Neuronal stem cell (in vitro differentiated cells): ENCODE measurements at places on chromosomes 11 and 22.

GRCh38 chr22:42800451-42801251, 56.4 kb downstream of the ARFGAP3 start:
- DNase-seq, result no peak

DNA sequence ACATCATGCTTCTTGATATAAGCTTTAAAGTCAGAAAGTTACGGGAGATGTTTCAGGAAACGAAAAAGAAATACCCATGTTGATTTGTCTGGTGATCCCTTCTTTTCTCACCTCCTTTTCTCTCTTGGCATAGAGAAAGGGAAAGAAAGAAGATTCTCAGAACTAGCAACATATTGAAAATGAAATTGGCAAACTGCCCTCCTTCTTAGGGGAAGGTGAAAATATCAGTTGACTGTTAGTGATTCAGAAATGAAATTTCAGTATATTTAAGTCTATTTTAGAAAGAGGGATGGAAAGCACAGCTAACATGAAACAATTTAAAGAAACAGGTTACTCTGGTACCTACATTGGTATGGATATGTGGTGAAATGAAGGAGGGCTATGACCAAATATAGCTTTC, 918.1 kb downstream of the METTL15 start:
- DNase-seq, result no peak

GRCh38 chr11:75160220-75160757, 9.4 kb downstream of the SLCO2B1 start:
- DNase-seq, result no peak

GRCh38 chr11:79025097-79025496, 415.7 kb downstream of the TENM4 start:
- DNase-seq, result no peak

DNA sequence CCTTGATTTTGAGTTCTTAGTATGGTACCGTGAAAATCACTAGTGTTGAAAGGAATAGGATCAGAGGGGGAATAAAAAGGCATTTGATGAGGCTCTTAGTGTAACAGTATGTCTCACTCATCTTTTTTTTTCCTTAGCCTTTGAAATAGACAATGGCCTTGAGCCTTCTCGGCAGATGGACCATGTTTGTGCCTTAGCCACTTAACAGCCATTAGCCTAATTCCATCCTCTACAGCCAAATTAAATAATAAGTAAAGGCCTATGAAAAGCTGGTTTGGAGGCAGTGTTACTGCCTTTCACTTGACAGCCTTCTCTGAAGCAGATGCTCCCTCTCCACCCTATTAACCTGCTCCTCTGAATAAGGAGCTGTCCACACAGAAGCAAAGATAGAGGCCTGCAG, 580.7 kb downstream of the NTM start:
- DNase-seq, result no peak

GRCh38 chr11:44261800-44262591, 47.9 kb downstream of the ALX4 start:
- DNase-seq, result no peak

DNA sequence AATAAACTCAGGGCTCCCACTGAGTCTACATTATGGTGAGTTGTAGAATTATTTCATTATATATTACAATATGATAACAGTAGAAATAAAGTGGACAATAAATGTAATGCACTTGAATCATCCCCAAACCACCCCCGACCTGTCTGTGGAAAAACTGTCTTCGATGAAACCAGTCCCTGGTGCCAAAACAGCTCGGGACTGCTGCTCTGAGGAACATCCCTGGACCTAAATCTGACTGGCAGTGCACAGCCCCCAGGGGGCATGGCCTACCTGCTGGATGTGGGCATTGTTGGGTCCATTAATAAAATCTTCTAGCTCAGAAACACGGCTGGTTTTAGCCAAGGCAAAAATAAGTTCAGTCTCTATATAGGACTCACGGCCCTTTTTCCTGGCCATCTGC, 29.3 kb upstream of the SLC25A1 start:
- DNase-seq, result no peak

- no peak for DNase-seq
Observed at GRCh38 chr11:9020916-9021315, 17.1 kb upstream of the NRIP3 start.

DNA sequence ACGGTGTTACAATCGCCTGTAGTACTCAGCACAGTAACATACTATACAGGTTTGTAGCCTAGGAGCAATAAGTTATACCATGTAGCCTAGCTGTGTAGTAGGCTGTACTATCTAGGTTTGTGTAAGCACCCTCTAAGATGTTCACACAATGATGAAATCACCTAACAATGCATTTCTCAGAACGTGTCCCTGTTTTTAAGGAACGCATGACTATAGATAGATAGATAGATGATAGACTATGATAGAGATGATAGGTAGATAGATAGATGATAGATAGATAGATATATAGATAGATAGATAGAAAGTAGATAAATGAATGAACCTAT, 203.9 kb downstream of the FAM76B start:
- DNase-seq, result no peak

GRCh38 chr11:61026121-61027031, 54.9 kb downstream of the CD6 start:
- no peak for DNase-seq

GRCh38 chr11:2652333-2653197, 47.2 kb downstream of the KCNQ1OT1 start:
- DNase-seq, result no peak

GRCh38 chr11:1197431-1197885, 25.4 kb upstream of the MUC5B start:
- no peak for DNase-seq

DNA sequence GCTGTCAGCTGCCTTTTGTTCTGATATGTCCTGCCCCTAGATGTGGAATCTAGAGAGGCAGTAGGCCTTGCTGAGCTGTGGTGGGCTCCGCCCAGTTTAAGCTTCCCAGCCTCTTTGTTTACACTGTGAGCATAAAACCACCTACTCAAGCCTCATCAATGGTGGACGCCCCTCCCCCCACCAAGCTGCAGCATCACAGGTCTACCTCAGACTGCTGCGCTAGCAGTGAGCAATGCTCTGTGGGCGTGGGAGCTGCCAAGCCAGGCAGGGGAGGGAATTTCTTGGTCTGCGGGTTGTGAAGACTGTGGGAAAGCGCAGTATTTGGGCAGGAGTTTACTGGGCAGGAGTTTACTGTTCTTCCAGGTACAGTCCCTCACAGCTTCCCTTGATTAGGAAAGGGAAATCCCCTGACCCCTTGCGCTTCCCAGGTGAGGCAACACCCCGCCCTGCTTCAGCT, 98.5 kb downstream of the SMCO4 start:
- peak; percentile 68 for DNase-seq

- no peak for DNase-seq
Observed at GRCh38 chr22:47088480-47089158, 326.2 kb downstream of the TBC1D22A start.

DNA sequence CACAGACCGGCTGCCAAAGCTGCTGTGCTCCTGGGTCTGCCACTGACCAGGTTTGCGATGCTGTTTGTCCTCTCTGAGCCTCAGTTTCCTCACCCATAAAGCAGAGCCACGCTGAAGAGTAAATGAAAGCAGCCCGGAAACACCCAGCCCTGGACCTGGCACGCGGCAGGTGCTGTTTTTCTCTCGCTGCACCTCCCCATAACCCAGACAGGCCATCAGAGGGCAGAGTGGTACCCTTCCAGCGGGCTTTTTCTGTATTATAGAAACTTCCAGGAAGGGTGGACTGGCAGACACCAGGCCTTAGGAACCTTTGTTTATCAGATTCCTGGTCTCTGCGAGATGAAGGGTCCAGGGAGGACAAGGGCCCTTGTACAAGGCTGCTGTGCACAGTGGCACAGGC, 17.9 kb upstream of the FGF19 start:
- DNase-seq, result no peak

- DNase-seq, result no peak
Observed at GRCh38 chr11:96187822-96188221, 155.2 kb downstream of the MAML2 start.

DNA sequence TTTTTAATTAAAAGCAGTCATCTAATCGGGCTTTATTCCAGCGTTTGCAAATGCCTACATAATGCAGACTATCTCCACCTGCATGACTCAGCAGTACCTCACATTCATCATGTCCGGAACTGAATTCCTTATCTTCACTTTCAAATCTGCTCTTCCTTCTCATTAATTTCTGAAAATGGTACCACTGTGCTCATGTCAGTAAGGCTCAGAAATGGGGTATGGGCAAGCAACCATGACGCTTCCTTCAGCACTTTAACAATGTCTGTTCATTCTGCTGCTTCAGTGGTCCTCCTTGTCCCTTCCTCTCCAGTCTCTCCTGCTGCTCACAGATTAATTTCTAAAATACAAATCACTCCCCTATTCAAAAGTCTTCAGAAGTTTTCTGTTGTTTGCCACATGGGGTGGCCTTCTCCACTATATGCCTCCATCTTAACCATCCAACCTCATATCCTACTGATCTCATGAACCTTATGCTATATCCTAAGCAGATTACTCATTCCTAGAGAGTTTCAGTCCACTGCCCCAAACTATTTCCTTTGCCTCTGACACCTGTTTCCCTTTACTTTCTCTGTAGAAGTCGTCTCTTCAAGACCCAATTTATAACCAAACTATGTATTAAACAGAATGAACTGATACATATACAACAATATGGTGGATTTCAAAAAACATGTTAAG, 7.0 kb downstream of the GTF2H1 start:
- no peak for DNase-seq

- DNase-seq, result no peak
Observed at GRCh38 chr11:76598426-76598839, 72.1 kb downstream of the LRRC32 start.

GRCh38 chr11:17472467-17472866, 4.2 kb downstream of the ABCC8 start:
- DNase-seq, result no peak

GRCh38 chr11:75189911-75190310, 39.0 kb downstream of the SLCO2B1 start:
- DNase-seq, result no peak

DNA sequence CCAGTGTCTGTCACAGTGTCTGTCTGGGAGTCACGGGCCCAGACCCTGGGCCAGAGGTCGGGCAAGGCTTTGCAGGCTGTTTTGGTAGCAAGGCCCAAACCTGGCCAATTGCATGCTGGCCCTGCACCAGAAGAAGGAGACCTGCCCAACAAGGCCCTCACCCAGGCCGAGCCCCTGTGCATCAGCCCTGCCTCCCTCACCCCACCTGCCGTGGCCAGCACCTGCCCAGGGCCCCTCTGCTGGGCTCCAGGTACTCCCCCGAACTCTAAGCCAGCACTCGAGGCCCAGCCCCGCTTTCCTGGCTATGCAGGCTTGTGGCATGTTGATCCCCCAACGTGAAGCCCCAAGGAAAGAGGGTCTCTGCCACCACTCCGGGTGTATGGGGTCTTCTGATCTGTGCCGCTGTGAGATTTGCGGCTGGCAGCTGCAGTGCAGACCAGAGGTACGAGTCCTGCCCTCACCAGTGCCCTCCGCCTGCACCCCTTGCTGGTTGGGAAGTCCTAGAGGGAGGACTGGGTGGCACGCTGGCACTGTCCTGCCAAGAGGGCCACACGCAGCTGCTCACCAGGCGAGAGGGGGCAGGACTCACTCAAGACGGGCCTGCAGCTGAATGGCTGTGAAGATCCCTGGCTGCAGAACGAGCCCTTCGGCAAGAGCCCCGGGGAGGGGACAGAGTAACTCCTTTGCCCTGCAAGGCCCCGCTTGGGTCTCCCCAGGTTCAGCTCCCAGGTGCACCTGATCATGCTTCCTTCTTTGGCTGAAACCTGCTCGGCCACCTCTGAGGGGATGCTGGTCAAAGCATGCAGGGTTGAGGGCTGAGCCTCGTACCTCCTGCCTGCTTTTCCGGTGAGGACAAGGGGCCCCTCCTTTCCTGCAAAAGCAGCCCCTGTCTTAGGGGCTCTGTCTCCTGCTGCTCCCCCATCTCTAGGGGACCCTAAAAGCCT, 6.7 kb upstream of the SEPTIN5 start:
- no peak for DNase-seq

- no peak for DNase-seq
Observed at GRCh38 chr11:62044639-62045121, 77.2 kb upstream of the FTH1 start.

DNA sequence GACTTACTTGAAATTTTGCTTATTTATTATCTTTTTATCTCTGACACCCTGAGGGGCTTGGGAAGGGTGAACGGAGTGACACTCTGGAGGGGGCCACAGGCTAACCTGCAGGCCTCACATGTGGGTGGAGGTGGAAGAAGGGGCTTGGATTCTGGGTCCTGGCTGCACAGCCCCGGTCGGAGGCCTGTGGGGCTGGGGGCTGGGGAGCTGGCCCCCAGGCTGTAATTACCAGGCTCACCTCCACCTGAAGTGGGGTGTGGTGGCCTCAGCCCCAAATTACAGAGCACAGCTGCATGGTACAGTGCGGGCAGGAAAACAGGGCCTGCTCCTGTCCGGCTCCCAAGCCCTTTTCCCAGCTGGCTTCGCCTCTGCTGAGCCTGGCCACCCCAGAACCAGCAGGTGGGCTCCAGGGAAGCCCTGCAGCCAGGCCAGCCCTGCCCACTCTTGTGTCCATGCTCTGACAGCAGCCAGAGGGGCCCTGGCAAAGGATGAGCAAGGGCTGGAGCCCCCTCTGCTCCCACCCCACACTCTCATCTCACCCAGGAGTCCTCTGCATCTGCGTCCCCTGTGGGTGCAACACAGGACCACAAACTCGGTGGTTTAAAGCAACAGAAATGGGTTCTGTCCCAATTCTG, 48.0 kb downstream of the IGF2 start:
- DNase-seq, result no peak

DNA sequence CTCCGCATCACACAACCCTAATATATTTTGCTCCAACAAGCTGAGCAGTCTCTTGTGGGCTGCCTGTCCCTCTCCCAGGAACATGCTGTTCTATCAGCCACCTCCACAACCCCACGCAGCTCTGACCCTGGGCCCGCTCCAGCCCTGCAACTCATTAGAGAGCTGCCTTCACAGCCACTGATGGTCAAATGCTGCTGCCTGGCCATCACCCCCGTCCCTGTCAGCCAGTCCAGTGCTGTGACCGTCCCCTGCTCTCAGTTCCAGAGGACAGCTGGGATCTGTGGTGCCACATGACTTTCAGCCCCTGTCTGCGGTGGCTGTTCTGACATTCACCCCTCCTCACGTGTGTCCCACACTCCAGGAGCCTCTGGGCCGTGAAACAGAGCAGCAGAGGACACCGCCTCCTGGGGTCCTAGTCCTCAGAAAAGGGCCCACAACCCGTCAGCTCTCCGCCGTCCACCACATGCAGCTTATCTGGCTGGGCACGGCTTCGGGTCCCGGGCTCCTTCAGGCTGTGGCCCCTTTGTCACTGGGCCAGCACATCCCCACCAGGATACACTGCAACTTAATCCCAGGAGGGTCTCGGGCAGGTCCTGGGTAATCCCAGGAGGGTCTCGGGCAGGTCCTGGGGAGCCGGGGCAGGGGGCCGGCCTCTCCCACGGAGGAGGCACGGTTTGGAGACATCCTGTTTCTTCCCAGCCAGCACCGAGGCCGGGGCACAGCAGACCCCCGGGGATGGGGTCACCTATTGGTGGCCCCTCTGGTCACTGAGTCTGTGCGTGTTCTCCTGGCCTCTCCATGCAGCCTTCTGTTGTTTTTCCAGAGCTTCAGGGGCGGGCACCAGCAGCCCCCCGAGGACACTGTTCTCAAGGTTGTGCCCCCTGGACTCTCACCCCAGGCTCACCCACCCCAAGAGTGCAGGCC, 15.1 kb downstream of the CRELD2 start:
- no peak for DNase-seq

- no peak for DNase-seq
Observed at GRCh38 chr11:93734427-93735222, 6.7 kb downstream of the TAF1D start.
